ENCODE measurements at places on chromosomes 2 and 18.

- no peak for DNase-seq
Measured at GRCh38 chr2:197704434-197705120, 592 bp upstream of the MARS2 start.

- DNase-seq: no peak
Measured at GRCh38 chr2:149540138-149540537, 47.4 kb downstream of the MMADHC start.

DNA sequence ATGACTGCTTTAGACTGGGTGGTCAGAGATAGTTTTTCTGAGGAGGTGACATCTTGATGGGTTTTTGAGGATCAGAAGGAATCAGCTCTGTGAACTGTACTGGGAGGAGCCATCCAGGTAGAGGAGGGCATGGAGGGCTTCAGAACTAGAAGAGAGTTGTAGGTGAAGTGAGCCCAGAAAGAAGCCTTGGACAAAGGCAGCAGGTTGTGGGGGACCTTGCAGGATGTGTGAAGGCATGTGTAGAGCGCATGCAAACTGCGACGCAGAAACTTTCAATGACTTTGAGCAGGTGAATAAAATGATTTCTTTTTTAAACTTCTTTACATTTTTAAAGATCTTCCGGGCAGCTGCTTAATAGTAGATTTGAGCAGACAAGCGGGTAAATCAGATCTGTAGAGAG is 83.9 kb upstream of the SIX2 start:
- DNase-seq: no peak

GRCh38 chr2:55885127-55885943 is 38.2 kb downstream of the EFEMP1 start:
- DNase-seq: peak; percentile 71

DNA sequence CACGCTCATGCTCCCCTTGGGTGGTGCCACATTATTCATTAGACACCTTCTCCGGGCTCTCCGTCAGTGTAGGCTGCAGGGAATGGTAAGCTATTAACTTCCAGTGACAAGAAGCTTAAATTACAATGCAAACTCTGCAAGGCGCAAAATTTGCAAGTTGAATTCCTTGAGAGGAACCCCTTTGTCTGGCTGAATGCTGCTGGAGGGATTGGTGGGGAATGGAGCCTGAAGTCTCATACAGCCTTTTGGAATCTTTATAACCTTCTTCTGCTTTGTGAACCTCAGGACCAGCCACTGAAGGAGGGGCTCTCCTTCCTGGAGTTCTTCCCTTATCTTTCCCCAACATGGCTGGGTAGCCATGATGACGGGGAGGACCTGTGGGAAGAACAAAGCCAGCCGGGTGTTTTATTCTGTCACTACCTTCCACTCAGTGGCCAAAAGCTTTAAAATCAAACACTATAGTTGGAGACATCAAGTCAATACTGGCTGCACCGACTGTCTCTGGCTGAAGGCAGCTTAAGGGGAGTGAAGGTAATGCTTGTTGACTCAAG is 220.9 kb upstream of the EPHA4 start:
- DNase-seq: no peak

- DNase-seq: no peak
Measured at GRCh38 chr18:28771849-28772248, 594.9 kb upstream of the CDH2 start.

DNA sequence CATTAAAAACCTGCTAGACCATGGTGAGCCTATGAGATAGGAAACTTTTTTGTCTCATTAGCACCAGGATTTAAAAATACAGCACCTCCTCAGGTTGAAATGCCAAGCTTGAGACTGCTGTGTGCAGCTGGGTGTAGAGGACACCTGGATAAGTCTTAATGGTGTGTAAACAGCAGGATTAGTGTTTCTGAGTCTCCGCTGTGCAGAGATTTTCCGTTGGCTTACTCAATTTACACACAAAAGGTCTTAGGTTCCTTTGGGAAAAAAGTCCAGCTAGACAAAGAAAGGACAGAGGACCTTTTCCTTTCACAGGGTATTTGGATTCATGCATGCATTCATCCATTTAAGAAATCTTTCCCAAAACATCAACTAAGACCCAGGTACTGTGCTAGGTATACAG is 168.1 kb downstream of the NRXN1 start:
- no peak for DNase-seq

- peak; percentile 56 for DNase-seq
Measured at GRCh38 chr2:36322108-36322507, 33.5 kb upstream of the CRIM1 start.

DNA sequence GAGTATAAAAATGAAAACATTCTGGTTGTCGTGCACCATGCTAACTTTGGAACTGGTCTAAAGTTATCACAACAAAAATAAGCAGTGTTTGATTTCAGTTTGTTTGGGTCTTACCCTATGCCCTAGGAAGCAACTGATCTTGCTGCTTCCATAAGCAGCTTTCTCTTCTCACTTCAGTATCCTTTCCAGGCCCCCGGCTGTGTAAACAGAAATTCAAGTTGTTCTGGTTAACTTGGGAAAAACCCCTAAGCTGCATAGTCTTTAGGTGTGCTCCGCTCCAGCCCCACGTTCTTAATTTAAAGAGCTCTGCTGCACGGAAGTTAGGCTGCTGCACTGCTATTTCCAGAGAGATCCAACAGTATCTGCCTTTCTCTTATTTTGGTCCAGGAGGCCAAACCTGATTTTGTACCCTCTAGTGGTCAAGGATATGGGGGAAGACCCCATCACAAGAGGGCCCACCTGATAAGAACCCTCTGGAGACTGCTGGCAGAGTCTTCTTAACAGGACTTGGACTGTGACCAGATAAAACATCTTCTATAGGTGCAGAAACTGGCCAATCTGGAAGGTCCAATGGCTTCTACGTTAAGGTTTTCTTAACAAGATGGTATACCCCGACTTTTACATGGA is 69.1 kb downstream of the FEZ2 start:
- no peak for DNase-seq

DNA sequence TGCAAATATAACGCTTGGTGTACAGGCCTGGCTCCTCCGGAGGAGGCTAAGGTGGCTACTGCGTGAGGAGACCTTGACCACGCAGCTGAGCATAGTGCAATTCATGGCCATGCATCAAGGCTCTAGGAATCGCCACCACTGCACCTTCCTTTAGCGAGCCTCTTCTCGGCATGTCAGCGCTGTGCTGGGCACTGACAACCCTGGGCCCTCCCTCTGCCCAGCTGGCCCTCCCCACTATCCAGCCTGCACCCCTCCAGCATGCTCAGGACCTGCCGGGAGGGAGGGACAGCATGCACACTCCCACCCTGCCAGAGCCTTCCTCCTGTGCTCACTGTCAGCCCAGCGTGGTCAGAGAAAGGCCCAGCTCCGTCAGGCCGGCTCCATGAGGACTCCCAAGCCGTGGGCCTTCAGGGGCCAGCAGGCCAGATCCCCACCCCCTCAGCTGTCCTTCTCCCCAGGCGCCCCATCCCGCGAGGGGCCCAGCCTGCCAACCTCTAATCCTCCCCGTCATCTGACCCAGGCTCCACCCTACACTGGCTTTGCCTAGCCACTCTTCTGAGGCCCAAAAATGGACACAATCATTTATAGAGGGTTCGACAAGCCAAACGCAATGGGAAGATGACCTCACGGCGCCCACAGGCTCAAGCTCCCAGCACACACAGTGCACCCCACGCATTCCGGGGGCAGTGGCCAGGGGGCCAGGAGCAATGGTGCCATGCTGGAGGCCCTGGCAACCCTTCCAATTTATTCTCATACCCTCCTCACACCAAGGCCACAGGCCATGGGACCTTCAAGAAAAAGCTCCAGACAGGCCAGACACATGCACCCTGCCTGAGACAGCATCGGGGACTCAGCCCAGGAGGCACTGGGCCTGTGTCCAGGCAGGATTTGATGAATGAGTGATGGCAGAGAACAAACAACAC is 3.5 kb downstream of the BIN1 start:
- no peak for DNase-seq

- DNase-seq: no peak
Measured at GRCh38 chr18:38496222-38496793, 930.7 kb upstream of the CELF4 start.

DNA sequence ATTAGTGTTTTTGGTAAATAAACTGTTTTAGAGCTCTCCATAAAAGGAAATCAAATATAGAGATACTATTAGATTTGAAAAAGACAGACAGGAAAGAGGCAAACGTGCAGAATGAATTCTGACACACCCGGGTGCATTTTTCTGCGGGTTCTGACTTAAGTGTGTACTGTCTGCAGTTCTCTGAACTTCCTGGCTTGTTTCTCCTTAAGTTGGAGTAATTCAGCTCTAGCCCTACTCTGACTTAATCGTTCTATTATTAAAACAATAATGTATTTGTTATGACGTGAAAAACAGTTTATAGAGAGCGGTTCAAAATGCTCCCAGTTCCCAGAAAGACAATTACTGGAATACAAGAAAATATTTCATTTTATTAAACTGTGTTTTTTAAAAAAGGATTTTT is 305.9 kb downstream of the ARHGAP15 start:
- no peak for DNase-seq

DNA sequence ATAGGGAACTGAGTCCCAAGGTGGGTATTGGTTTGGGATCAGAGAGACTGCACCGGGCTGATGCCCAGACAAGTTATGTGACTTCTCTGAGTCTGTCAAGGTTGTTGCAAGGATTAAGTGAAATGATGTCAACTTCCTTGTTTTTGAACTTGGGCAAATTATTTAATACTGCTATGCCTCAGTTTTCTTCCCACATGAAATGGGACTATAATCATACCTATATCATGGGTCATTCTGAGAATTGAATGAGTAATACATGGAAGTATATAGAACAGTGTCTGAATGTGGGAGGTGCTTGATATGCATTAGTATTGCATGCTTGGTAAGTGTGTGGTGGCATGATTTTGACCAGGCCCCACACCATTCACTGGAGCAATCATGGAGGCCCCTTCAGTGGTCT is 99.0 kb downstream of the PRKCE start:
- no peak for DNase-seq

GRCh38 chr2:122545821-122546220 is 790.4 kb downstream of the TSN start:
- DNase-seq: no peak

DNA sequence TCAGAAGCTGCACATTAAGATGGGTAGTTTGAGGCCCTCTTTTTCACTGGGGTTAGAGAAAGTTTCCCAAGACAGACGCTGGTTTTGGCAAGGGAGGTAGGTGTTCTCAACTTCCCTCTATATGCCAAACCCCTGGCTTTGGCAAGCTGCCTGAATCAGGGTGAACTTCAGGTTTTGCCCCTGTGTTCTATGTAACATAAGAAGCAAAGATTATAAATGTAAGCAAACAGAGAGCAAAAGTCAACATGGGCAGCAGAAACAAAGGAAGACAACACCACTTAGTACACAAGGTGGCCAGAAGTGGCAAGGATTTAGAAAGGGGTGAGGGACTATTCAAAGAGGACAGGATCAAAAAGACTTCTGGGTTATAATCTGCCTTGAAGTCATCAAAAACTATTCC is 70.5 kb upstream of the TFCP2L1 start:
- no peak for DNase-seq

GRCh38 chr2:188406414-188406813 is 114.7 kb downstream of the GULP1 start:
- DNase-seq: no peak

DNA sequence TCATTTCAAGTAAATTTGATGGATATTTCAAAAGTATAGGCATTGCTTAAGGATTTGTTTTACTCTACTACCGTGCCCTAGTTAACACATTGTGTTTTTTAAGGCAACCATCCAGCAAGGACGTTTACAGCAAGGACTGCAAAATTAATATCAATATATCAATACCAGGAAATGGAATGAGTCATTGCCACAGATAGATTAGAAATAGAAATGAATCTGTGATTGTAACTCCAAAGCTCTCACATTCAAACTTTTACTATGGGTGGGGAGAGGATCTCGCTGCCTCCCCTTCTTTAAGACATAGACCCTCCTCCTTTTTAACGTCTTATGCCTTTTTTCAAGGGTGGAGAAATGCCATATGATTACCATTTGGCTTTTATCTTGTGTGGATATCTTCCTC is 3.8 kb downstream of the CD28 start:
- no peak for DNase-seq

DNA sequence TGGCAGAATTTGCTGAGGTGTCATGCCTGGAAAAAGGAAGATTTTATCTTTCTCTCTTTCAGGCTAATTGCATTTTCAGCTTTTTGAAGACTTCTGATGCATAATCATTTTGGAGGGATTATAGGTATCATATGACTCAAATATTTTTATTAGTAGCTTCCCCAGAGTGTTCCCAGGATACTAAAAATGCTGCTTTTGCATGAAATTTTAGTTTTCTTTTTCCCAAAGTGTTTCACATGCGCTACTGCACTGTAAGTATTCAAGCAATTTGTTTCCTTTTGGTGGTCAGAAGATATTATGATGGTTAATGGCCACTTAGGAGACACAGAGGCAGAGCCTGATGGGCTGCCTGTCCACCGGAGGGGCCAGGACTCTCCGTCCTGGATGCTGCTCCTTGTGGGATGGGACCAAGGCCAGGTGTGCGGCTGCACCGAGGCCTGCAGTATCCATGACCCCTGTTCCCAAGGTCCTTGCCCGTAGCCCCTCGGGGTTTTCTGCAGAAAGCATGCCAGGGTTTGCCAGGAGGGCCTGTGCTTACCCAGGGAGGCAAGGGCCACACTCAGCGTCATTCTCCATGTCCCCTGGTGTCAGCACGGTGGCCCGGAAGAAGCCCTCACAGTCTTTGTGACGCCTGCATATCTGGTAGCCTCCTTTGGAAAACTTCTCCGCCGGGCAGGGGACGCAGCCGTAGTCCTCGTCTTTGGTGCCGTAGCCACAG is 60.2 kb downstream of the EDAR start:
- no peak for DNase-seq

DNA sequence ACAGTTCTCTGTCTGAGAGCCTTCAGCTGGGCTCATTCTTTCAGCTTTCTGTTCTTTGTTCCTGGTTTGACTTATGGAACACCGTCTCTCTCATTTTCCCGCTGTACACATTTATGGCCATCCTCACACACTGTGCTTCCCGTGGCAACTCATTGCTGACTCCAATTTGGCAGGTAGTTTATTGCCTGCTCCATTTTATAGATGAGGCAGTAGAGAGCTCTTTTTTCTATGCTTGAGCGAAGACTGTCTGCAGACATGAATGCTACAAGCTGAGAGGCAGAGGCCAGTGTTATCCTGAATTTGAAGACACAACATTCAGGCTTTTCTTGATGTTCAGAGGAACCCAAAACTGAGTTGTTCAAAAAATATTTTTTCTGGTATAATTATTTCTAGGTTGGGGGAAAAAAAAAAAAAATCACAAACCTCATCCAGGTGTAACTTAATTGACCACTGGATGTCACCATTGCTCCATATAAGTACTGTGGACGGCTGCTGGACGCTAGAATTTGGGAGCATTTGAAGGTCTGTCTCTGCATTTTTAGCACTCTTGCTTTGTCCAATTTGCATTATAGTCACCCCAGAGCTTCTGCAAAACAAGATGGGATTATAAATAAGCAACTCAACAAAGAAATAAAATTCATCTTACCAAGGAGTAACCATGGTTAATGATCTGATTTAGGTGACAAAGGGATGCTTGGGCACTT is 83.5 kb downstream of the HRH4 start:
- peak; percentile 42 for DNase-seq

- no peak for DNase-seq
Measured at GRCh38 chr2:162056796-162057399, 17.1 kb downstream of the DPP4 start.

- no peak for DNase-seq
Measured at GRCh38 chr18:51154431-51155063, 42.9 kb downstream of the MEX3C start.

- DNase-seq: no peak
Measured at GRCh38 chr2:70374616-70375015, 72.7 kb upstream of the FAM136A start.

- peak; percentile 56 for DNase-seq
Measured at GRCh38 chr2:56185101-56185581, 1.4 kb downstream of the CCDC85A start.

All from AG08395 (cell line).